ENCODE measurements at places on chromosomes 4 and X.

- no peak for DNase-seq
Observed at GRCh38 chrX:145923376-145923775, 105.7 kb downstream of the SLITRK2 start.

DNA sequence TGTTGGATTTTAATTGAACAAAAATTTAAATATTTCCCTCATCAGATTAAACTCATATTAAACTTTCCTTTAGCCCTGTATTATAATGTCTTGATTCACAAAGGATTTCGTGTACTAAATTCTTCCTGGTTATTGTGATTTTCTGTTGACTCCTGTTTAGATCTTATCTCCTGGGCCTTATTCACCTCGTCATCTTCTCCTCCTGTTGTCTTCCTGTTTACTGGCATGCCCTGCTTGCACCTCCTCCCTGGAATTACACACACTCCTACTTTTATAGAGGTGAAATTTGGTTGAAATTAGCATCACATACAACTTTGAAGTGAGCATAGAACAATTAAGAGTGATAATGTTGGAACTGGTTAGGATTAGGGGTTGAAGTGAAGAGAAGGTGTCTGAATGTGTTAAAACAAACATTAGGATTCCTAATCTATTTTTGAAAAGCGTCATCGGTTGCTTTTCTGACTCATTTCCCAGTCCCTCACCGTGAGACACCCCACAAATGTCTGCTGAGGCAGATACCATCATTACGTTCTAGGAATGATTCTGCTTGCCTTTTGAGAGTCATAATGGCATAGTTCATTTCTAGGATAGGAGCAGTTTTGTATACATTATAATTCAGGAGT lies 32.5 kb downstream of the TLL1 start:
- no peak for DNase-seq

- DNase-seq = no peak
Observed at GRCh38 chr4:146520896-146521540, 722 bp downstream of the SLC10A7 start.

- DNase-seq = no peak
Observed at GRCh38 chrX:110318664-110318968, 731 bp upstream of the AMMECR1 start.

GRCh38 chrX:71619193-71619592 lies 882 bp upstream of the CXCR3 start:
- no peak for DNase-seq

DNA sequence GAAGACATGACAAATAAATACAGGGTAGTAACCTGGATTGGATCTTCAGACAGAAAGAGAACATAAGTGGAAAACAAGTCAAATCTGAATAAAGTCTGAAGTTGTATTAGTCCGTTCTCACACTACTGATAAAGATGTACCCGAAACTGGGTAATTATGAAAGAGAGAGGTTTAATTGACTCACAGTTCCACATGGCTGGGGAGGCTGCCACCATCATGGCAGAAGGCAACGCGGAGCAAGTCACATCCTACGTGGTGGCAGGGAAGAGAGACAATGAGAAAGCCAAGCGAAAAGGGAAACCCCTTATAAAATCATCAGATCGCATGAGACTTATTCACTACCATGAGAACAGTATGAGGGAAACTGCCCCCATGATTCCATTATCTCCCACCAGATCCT lies 82.8 kb downstream of the USP46 start:
- no peak for DNase-seq

GRCh38 chrX:24253469-24253868 lies 60.4 kb downstream of the SUPT20HL2 start:
- DNase-seq = no peak

DNA sequence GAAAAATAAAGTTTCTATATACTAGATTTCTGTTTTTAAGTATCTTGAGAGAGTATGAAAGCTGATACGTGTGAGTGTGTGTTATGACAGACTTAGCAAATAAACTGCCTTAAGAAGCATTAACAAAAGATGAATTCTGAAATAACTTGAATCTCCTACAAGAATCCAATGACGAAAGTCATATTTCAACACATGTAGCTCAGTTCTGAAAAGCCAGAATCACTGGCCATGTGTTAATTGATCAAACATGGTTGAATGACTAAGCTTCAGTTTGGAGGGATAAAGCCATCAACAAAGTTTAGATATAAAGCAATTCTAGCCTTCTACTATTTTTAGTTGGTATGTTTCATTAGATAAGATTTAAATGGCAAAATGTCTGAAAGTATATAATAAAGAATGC lies 88.5 kb upstream of the ETNPPL start:
- no peak for DNase-seq

GRCh38 chrX:56986138-56986537 lies 9.2 kb downstream of the SPIN3 start:
- DNase-seq = no peak

GRCh38 chr4:188396037-188396436 lies 256.8 kb downstream of the TRIML1 start:
- no peak for DNase-seq

DNA sequence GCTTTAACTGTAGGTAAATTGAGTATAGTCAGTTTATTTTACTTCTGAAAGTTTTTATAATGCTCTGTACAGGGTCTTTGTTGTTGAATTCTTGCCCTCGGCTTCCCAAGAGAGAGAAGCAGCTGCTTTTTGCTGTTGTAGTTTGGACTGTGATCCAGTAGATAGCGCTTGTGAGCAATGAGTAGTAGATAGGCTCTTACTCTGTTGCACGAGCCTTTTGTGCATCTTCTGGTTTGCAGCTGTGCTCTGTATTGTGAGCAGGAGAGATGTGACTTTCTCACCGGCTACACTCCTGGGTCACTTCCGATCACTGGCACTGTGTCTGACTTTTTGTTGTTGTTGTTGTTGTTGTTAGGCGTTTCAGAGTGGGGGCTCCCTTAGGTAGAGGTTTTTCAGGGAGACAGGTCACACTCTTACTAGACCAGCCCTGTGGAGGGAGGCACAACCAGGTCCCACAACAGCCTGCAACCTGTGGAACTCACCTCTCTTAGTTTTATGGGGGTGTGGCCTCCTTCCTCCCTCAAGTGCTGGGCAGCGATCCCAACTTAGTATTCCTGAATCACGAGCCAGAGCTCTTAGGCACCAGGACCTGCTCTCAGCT lies 822.1 kb upstream of the GALNTL6 start:
- no peak for DNase-seq

DNA sequence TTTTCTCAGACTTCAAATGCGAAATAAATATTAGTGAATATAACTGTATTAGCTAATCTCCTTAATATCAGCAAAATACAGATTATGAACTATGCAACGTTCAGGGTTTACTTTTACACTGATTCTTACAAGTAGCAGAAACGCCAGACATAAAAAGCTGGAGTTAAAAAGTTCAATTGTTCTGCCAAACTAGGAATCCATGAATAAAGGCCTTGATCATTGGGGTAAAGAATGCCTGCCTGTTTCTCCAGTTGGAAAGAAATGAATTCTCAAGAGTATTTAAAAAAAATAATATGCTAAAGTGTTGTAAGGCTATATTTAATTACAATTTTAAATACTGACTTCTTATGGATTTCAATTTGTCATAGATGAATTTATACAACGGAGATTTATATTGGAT lies 612.2 kb downstream of the DMD start:
- no peak for DNase-seq

GRCh38 chrX:1500701-1501624 lies 36.0 kb downstream of the P2RY8 start:
- no peak for DNase-seq

- DNase-seq = no peak
Observed at GRCh38 chr4:183276106-183276505, 44.0 kb downstream of the CLDN22 start.

- no peak for DNase-seq
Observed at GRCh38 chr4:36310793-36311192, 29.4 kb downstream of the DTHD1 start.

GRCh38 chrX:138150709-138151108 lies 560.8 kb downstream of the FGF13 start:
- DNase-seq = no peak

DNA sequence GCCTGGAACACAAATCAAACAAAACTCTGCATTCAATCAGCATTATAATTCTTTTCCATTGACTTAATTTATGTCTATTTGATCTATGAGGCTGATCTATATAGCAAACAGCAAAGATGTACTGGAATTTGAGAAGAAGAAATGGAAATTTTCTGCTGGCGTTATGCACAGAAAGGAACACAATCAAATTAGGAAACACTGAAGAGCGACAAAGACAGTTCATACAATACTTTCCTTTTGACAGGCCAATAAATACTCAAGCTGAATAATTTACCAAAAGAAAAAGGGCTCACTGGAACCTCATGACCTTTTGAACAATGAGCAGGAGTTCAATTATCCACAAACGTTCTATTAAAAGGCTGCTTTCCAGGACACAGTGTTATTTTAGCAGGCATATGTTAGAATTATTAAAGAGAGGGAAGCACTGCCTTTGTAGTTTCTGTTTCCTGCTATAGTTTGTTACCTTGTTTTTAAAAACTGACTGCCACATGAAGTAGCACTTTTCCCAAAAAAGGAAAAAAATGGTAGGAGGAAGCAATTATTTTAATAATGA lies 8.1 kb downstream of the PDHA2 start:
- no peak for DNase-seq

GRCh38 chr4:180528003-180528402 lies 1715.2 kb upstream of the TENM3 start:
- no peak for DNase-seq

DNA sequence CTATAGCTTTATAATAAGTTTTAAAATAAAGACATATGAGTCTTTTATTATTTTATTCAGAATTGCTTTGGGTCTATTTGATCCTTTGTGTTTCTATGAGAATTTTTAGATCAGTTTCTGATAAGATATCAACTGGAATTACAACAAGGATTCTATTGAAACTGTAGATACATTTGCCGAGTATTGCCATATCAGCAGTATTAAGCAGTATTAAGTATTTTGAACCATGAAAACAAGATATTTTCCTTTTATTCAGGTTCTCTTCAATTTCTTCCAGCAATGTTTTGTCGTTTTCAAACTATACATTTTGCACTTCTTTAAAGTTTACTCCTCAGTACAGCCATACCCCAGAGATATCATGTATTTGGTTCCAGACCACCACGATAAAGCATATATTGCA lies 598.8 kb downstream of the DACH2 start:
- DNase-seq = no peak

- no peak for DNase-seq
Observed at GRCh38 chrX:146934256-146934655, 119.7 kb upstream of the CXorf51A start.

GRCh38 chr4:66091786-66092185 lies 421.5 kb upstream of the EPHA5 start:
- DNase-seq = no peak

- no peak for DNase-seq
Observed at GRCh38 chrX:136608295-136608933, 39.5 kb upstream of the CD40LG start.

- no peak for DNase-seq
Observed at GRCh38 chrX:68831405-68832100, 2.7 kb downstream of the EFNB1 start.

DNA sequence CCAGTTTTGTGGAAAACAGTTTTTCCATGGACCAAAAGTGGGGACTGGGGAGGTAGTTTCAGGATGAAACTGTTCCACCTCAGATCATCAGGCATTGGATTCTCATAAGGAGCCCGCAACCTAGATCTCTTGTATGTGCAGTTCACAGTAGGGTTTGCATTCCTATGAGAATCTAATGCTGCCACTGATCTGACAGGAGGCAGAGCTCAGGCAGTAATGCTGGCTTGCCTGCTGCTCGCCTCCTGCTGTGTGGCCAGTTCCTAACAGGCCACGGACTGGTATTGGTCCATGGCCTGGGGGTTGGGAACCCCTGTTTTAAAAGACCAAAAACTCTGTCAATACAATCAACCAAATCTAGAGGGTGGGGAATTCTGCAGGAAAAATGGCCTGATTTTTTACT lies 100.0 kb upstream of the EOLA2 start:
- no peak for DNase-seq

DNA sequence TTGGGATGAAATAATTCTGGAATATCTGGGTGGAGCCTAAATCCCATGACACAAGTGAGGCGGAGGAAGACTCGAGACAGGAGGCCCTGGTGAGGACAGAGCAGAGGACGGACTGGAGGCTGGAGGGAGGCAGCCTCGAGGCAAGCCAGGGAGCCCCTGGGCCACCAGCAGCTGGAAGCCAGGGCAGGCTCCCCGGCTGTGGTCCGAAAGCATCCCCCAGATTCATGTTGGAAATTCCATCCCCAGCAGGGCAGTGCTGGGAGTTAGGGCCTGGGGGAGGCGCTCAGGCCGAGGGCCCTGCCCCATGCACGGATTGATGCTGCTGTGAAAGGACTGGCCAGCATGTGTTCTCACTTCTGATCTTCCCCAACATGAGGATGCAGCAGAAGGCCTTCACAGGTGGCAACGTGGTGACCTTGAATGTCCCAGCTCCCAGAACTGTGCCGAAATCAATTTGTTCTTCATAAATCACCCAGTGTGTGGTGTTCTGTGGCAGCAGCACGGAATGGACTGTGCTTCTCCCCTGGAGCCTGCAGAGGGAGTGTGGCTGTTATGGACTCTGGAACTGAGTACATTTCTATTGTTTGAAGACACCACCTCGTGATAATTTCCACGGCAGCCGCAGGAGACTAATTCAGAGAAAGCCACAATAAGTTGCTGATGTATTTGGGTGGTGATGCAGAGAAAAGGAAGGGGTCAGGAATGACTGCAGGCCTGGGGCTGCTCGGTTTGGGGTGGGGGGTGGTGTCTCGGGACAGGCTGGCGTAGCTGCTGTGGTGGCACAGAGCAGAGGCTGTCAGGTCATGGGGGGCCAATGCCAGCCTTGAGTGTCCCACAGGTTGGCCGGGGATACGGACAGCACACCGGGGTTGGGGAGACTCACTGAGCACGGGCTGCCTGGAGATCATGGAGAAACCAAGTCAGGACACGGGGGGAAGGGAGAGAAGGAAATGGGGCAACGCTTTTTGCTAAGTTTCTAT lies 56.9 kb downstream of the PCGF3 start:
- DNase-seq = no peak

DNA sequence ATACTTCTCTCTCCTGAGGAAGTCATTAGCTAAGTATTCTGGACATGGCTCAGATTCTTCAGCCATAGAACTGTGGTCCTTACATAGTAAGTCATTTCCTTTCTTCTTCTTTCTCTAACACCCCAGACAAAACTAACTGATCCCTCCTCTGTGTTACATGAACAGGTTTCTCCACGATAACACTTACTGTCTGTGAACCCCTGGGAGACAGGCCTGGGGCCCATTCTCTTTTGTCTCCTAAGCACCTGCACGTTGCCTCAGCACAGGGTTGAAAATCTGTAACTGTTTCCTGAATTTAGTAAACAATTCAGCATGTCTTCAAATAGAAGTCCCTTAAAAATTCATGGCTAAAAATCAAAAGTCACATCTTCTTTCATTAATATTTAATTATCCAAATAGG lies 24.7 kb downstream of the APBB2 start:
- no peak for DNase-seq

DNA sequence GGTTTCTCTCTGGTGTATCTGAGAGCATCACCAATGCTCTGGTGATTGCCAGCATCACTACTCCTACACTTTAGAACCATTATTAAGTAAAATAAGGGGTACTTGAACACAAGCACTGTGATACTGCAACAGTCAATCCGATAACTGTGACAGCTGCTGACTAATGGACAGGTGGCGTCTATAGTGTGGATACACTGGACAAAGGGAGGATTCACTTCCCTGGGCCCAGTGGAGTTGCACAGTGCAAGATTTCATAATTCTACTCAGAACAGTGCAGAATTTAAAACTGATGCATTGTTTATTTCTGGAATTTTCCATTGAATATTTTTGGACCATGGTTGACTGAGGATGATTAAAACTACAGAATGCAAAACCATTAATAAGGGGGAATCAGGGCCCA lies 97.8 kb downstream of the SHROOM3 start:
- DNase-seq = no peak

- no peak for DNase-seq
Observed at GRCh38 chr4:3059943-3060342, 14.4 kb downstream of the HTT-AS start.
